Chondrocyte (in vitro differentiated cells): ENCODE measurements at places on chromosomes 12 and 14. TPM values are rescaled to one million over a fixed set of nuclear protein-coding genes. Genes with fewer than 3 reads are reported as not detected.
A peak's percentile ranks its signal among the peaks of the same experiment; 100 is the strongest.

GRCh38 chr12:3583656-3584334 lies 92.8 kb downstream of the PRMT8 start:
- H3K36me3 ChIP-seq = no peaks in the 10 kb centered on the region
- peak; percentile 53 for DNase-seq
- H3K4me1 ChIP-seq = no peaks in the 10 kb centered on the region
- peaks cover 17% of the 10 kb centered on the region for H3K27me3 ChIP-seq

DNA sequence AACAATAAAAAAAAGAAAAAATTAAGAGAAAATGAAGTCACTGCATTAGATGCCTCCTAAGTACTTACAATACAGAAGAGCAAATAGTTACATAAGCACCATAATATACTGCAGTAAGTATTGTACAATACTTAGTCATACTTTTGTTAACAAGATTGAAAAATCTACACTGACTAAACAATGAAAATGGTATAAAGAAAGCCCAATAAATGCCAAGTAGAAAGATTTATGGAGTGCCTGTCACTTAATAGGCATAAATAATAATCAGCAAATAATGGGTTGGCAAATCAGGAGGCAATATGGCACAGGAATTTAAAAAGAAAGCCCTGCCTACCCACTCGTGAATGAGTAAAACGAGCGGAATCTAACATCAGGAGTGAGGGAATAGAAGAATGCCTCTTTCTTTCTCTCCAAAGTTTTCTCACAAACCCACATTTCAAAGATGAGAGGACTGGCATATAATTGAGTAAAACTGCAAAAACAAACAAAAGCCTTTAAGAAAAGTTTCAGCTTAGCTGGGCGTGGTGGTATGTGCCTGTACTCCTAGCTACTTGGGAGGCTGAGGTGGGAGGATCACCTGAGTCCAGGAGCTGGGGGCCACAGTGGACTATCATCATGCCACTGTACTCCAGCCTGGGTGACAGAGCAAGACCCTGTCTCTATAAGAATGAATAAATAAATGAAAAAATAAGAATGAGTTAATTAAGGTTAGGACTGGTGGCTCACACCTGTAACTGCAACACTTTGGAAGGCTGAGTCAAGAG lies 36.1 kb downstream of the CRY1 start:
- H3K4me1 ChIP-seq = peaks cover 14% of the 10 kb centered on the region
- H3K27ac ChIP-seq = no peak overlapping the region
- peaks cover 2% of the 10 kb centered on the region for H3K36me3 ChIP-seq
- no peak for DNase-seq
- H3K27me3 ChIP-seq = no peaks in the 10 kb centered on the region
- H3K4me3 ChIP-seq = no peak overlapping the region

The CARMIL3 gene
- total RNA-seq = 0.34 to 0.60 TPM (median 0.54 TPM) in 3 replicates

The SYCP3 gene
- 0.05 TPM in 1 of 3 replicates, not detected in the others for total RNA-seq

GRCh38 chr12:119292893-119293630 lies 41.5 kb upstream of the CCDC60 start:
- H3K36me3 ChIP-seq = no peaks in the 10 kb centered on the region
- H3K27me3 ChIP-seq = peaks cover 6% of the 10 kb centered on the region
- no peak overlapping the region for H3K27ac ChIP-seq
- H3K4me3 ChIP-seq = no peak overlapping the region
- no peaks in the 10 kb centered on the region for H3K4me1 ChIP-seq

DNA sequence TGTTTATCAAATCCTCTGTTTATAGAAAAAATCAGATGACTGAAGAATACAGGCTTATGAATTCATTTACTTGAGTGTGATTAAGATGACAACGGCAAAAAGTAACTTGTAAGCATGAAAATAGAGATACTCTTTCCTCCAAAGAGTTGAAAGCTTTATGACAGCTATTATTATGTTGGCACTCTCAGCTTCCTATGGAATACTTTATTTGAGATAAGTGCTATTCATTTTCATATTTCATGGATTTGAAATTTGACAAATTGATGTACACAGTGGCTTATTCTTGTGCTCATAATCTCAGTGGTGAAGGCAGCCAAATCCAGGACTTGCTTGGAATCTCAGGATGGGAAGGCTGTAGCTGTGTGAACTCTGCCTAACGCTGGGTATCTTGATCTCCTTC lies 991.6 kb downstream of the GALC start:
- no peak overlapping the region for H3K27ac ChIP-seq
- peaks cover 7% of the 10 kb centered on the region for H3K4me1 ChIP-seq
- no peak overlapping the region for H3K4me3 ChIP-seq
- DNase-seq = no peak
- no peaks in the 10 kb centered on the region for H3K27me3 ChIP-seq
- H3K36me3 ChIP-seq = no peaks in the 10 kb centered on the region

GRCh38 chr12:106248312-106248845 lies 559 bp upstream of the CKAP4 start:
- peaks cover 43% of the 10 kb centered on the region for H3K4me1 ChIP-seq
- DNase-seq = no peak
- H3K36me3 ChIP-seq = peaks cover 2% of the 10 kb centered on the region
- no peaks in the 10 kb centered on the region for H3K27me3 ChIP-seq
- peak overlapping the region; percentile 79 for H3K4me3 ChIP-seq

The PMEL gene
- 0.45 to 1.1 TPM (median 0.82 TPM) in 3 replicates for total RNA-seq

- H3K4me3 ChIP-seq = no peak overlapping the region
- H3K27ac ChIP-seq = no peak overlapping the region
- H3K4me1 ChIP-seq = no peaks in the 10 kb centered on the region
- H3K36me3 ChIP-seq = no peaks in the 10 kb centered on the region
These were observed 2.0 kb upstream of the CLEC6A start for GRCh38 chr12:8453796-8454195.

- H3K4me1 ChIP-seq = no peaks in the 10 kb centered on the region
- no peak for DNase-seq
- no peaks in the 10 kb centered on the region for H3K27me3 ChIP-seq
- peaks cover 5% of the 10 kb centered on the region for H3K36me3 ChIP-seq
These were observed 131.8 kb downstream of the ERC1 start for GRCh38 chr12:1122786-1123185.

DNA sequence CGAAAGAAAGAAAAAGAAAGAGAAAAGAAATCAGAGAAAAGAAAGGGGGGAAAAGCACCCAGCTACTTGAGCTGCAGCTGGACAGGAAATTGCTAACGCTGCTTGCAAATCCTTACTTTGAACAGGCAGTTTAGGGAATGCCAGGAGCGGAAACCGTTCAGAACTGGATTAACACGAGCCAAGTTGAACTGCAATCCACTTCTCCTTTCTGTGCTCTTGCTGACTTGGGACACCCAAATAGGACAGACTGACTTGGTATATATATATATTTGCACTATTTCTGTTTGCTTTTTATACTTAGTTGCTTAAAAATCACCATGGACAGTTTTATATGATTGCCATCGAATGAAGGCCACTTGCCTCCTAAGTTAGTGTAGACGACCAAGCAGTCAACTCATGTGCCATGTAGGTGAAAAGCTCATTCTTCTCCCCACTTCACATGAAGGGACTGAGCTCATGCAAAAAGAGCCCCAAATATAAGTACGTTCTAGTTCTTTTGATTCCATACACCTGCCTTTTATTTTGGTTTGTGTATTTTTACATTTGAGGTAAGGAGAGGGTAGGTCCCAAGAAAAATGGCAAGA lies 5.5 kb downstream of the DUSP6 start:
- peaks cover 60% of the 10 kb centered on the region for H3K4me1 ChIP-seq
- DNase-seq = no peak
- H3K36me3 ChIP-seq = no peaks in the 10 kb centered on the region
- H3K4me3 ChIP-seq = peak overlapping the region; percentile 39

DNA sequence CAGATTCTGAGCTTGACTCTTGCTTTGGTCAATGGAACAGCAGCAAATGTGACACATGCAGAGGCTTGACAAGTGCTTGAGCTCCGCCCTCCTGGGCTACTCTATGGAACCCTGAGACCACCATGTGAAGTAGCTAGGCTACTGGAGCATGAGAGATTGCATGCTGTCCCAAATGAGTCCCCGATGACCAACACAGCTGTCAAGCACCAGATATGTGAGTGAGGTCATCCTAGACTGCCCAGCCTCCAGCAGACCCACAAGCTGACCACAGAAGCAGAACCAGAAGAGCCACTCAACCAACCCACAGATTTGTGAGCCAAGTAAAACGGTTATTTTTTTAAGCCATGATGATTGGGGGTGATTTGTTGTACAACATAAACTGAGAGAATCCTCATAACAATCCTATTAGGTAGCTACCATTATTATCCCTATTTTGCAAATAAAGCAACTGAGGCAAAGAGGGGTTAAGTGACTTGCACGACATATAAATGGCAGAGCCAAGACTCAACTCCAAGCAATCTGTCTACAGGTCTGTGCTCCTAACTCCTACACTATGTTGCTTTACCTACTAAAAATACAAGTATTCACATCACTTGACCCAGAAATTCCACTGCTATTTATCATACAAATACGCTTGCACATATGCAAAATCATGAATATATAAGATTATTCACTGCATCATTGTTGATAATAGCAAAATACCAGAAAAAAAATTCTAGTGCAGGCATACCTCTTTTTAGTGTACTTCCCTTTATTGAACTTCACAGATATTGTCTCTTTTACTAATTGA lies 136.2 kb downstream of the NDUFA12 start:
- no peak overlapping the region for H3K27ac ChIP-seq
- H3K27me3 ChIP-seq = peaks cover 43% of the 10 kb centered on the region
- DNase-seq = no peak
- H3K4me1 ChIP-seq = no peaks in the 10 kb centered on the region
- H3K36me3 ChIP-seq = no peaks in the 10 kb centered on the region
- no peak overlapping the region for H3K4me3 ChIP-seq

GRCh38 chr12:95730457-95730856 lies 60.1 kb downstream of the NTN4 start:
- H3K4me1 ChIP-seq = peaks cover 35% of the 10 kb centered on the region
- H3K27me3 ChIP-seq = no peaks in the 10 kb centered on the region
- no peak overlapping the region for H3K27ac ChIP-seq
- peaks cover 41% of the 10 kb centered on the region for H3K36me3 ChIP-seq
- no peak for DNase-seq
- no peak overlapping the region for H3K4me3 ChIP-seq

The ACSM4 gene
- total RNA-seq = not detected in 3 replicates

- no peak overlapping the region for H3K4me3 ChIP-seq
- H3K27me3 ChIP-seq = no peaks in the 10 kb centered on the region
- H3K36me3 ChIP-seq = no peaks in the 10 kb centered on the region
- no peak overlapping the region for H3K27ac ChIP-seq
- no peaks in the 10 kb centered on the region for H3K4me1 ChIP-seq
These were observed 56.4 kb upstream of the GRIP1 start for GRCh38 chr12:66735275-66735674.

The CAPZA3 gene
- not detected in 3 replicates for total RNA-seq

GRCh38 chr14:88870777-88871176 lies 46.3 kb downstream of the TTC8 start:
- no peaks in the 10 kb centered on the region for H3K27me3 ChIP-seq
- peaks cover 16% of the 10 kb centered on the region for H3K36me3 ChIP-seq
- no peak overlapping the region for H3K4me3 ChIP-seq
- peaks cover 6% of the 10 kb centered on the region for H3K4me1 ChIP-seq
- H3K27ac ChIP-seq = no peak overlapping the region

The ATP6V1D gene
- 72.6 to 77.8 TPM (median 74.9 TPM) in 3 replicates for total RNA-seq

DNA sequence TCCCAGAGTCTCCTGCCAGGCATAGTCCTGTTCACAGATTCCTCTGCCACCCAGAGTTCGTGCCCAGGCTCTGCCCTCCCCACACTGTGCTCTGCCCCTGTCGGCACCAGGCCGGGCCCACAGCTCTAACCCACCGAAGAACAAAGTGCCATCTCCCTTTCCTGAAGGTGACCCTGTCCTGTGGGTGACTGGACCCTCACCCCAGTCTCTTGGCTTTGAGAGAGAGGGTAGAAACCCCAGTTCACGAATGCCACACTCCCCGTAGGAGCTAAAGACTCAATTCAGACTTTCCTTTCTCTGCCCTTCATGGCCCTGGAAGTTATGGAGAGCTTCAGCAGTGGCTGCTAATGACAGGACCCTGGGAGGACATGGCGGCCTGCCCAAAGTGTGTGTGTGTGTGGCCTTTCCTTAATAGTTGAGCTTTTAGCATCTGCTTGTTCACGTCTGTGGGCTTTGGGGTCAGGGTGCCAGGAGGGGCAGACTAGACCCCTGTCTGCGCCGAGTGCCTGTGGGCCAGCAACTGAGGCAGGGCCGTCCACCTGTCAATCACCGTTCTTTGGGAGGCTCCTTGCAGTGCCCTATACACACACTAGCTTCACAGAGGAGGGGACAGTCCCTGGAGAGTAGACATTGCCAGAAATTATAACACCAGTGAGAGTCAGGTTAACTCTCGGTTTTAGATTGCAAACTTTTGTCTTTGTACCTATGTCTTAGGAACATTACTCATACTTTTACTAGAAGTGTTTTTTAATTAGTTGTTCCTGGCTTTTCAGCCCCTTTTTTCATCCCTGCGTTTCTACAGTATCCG lies 84.6 kb upstream of the DYNC1H1 start:
- DNase-seq = no peak
- no peak overlapping the region for H3K4me3 ChIP-seq
- H3K36me3 ChIP-seq = peaks cover 10% of the 10 kb centered on the region
- peaks cover 24% of the 10 kb centered on the region for H3K4me1 ChIP-seq
- no peaks in the 10 kb centered on the region for H3K27me3 ChIP-seq

GRCh38 chr12:106767954-106768822 lies 6.3 kb upstream of the RIC8B start:
- peak overlapping the region; percentile 33 for H3K4me3 ChIP-seq
- peaks cover 60% of the 10 kb centered on the region for H3K4me1 ChIP-seq
- no peak for DNase-seq
- H3K27me3 ChIP-seq = no peaks in the 10 kb centered on the region

- no peaks in the 10 kb centered on the region for H3K36me3 ChIP-seq
- DNase-seq = no peak
- H3K27me3 ChIP-seq = no peaks in the 10 kb centered on the region
- H3K4me1 ChIP-seq = no peaks in the 10 kb centered on the region
- H3K4me3 ChIP-seq = no peak overlapping the region
- H3K27ac ChIP-seq = no peak overlapping the region
These were observed 14.8 kb upstream of the PPTC7 start for GRCh38 chr12:110597885-110598284.
